ENCODE measurements at places on chromosomes 2 and 18. TPM values are rescaled to one million over a fixed set of nuclear protein-coding genes. Genes with fewer than 3 reads are reported as not detected.

ATIC gene
- total RNA-seq, result 41.0 TPM

- no peak for DNase-seq
Observed at GRCh38 chr2:207375207-207375875, 154.4 kb upstream of the CREB1 start.

- no peak for DNase-seq
Observed at GRCh38 chr2:77161009-77161408, 361.2 kb downstream of the LRRTM4 start.

GRCh38 chr2:88180605-88181240 lies 10.6 kb downstream of the THNSL2 start:
- no peak for DNase-seq
